ENCODE measurements at places on chromosomes 4 and X. TPM values are rescaled to one million over a fixed set of nuclear protein-coding genes. Genes with fewer than 3 reads are reported as not detected.

- peaks cover 28% of the 10 kb centered on the region for H3K36me3 ChIP-seq
- DNase-seq = no peak
- no peak overlapping the region for H3K4me3 ChIP-seq
- H3K27me3 ChIP-seq = no peaks in the 10 kb centered on the region
- H3K4me1 ChIP-seq = no peaks in the 10 kb centered on the region
These were observed 44.9 kb downstream of the HADH start for GRCh38 chr4:108034565-108034964.

- H3K27me3 ChIP-seq = no peaks in the 10 kb centered on the region
- no peaks in the 10 kb centered on the region for H3K4me1 ChIP-seq
- no peak overlapping the region for H3K4me3 ChIP-seq
- no peaks in the 10 kb centered on the region for H3K36me3 ChIP-seq
These were observed 33.3 kb downstream of the IL2 start for GRCh38 chr4:122423246-122423645.

DNA sequence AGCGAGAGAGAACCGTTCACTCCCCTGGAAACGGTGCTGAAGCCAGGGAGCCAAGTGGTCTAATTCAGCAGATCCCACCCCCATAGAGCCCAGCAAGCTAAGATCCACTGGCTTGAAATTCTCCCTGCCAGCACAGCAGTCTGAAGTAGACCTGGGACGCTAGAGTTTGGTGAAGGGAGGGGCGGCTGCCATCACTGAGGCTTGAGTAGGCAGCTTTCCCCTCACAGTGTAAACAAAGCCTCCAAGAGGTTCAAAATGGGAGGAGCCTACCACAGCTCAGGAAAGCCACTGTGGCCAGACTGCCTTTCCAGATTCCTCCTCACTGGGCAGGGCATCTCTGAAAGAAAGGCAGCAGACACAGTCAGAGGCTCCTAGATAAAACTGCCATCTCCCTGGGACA is 37.8 kb upstream of the CDS1 start:
- H3K27me3 ChIP-seq = no peaks in the 10 kb centered on the region
- H3K4me1 ChIP-seq = peaks cover 8% of the 10 kb centered on the region
- no peak overlapping the region for H3K4me3 ChIP-seq
- no peaks in the 10 kb centered on the region for H3K36me3 ChIP-seq

- no peak for DNase-seq
- peaks cover 5% of the 10 kb centered on the region for H3K4me1 ChIP-seq
- H3K27me3 ChIP-seq = peaks cover 13% of the 10 kb centered on the region
- no peaks in the 10 kb centered on the region for H3K36me3 ChIP-seq
These were observed 48.4 kb downstream of the MAGEB17 start for GRCh38 chrX:16215660-16216059.

Gene PHOX2B
- not detected for total RNA-seq

DNA sequence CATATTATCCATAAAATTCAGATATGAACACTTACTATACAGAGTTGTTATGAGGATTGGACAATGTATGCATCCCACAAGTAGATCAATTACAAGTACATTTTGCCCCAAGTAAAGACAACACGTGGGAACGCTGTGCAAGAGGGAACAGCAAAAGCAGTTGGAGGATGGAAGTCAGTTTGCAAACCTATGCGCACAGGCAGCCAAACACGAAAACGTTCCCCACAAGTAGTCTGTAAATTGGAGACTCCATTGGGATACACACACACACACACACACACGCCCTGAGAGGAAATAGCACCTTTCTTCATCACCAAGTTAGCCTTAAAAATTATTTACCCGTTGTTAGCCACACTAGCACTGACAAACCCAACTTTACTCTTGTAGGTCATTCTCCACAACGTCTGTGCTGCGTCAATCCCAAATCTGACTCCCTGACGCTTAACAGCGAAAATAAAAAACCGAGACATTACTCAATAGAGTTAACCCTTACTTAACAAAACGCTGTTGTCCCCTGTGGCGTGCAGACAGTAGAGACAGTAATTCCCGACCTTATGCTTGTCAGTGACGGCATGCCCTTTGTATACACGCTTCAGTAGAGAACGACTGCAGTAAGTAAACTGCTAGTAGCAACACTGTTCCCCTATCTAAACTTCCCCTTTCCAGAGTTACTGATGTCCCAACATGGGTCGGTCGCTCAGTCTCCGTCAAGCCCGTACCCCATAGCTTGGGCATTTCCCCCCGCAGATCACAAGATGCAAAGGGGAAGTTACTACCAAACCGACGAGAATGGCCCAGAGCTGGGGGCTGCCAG is 730 bp downstream of the MANBA start:
- no peaks in the 10 kb centered on the region for H3K27me3 ChIP-seq
- H3K4me1 ChIP-seq = peaks cover 17% of the 10 kb centered on the region
- H3K36me3 ChIP-seq = peaks cover 4% of the 10 kb centered on the region
- peak; percentile 55 for DNase-seq
- peak overlapping the region; percentile 90 for H3K4me3 ChIP-seq

DNA sequence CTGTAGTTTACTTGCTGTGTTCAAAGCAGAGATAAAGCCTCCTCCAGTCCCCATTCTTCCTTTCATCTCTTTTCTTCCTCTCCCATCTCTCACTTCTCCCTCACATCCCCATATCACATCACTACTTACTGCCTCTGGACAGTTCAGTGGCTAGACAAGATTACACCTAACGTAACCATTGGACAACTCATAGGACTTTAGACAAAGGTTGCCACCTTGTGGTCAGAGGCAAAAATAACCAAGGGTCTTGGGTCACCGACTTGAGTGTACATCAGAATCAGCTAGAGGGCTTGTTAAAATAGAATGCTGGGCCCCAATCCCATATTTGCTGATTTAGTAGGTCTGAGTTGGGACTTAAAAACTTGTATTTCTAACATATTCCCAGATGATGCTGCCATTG is 109.3 kb upstream of the DGKK start:
- H3K27me3 ChIP-seq = peaks cover 68% of the 10 kb centered on the region
- H3K27ac ChIP-seq = no peak overlapping the region
- H3K36me3 ChIP-seq = no peaks in the 10 kb centered on the region
- no peaks in the 10 kb centered on the region for H3K4me1 ChIP-seq

Gene PABPC1L2B
- not detected for total RNA-seq

- no peak for DNase-seq
- no peaks in the 10 kb centered on the region for H3K4me1 ChIP-seq
- H3K4me3 ChIP-seq = no peak overlapping the region
- no peak overlapping the region for H3K27ac ChIP-seq
- peaks cover 20% of the 10 kb centered on the region for H3K27me3 ChIP-seq
These were observed 195.9 kb downstream of the CHM start for GRCh38 chrX:85851418-85851817.

GRCh38 chr4:15765391-15765790 is 12.7 kb upstream of the CD38 start:
- no peak for DNase-seq
- no peaks in the 10 kb centered on the region for H3K27me3 ChIP-seq
- no peak overlapping the region for H3K4me3 ChIP-seq
- no peak overlapping the region for H3K27ac ChIP-seq
- no peaks in the 10 kb centered on the region for H3K36me3 ChIP-seq

DNA sequence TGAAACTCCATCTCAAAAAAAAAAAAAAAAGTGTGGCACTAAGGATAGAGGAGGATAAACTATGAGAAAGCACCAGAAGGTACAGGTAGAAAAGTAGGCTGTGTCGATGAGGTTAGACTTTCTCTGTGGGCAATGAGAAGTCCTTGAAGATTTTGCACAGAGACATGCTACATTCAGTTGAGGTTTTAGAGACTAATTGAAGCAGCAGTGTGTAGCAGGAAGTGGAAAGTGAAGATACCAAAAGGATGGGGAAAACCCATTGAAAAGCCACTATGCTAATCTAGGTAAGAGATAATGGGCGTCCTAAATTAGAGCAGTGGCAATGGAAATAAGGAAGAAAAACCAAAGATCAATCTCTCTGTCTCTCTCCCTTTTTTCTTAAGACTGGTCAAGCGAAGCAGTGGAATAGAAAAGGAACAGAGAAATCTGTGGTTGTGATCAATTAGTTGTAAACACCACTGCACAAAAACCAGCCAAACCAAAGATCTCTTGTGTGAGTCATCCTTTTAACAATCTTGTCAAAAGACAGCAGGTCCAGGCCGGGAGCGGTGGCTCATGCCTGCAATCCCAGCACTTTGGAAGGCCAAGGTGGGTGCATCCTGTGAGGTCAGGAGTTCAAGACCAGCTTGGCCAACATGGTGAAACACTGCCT is 3.5 kb downstream of the SPINK2 start:
- no peak overlapping the region for H3K27ac ChIP-seq
- DNase-seq = no peak
- H3K4me1 ChIP-seq = no peaks in the 10 kb centered on the region
- H3K4me3 ChIP-seq = no peak overlapping the region

GRCh38 chrX:997631-998137 is 214.8 kb downstream of the CRLF2 start:
- no peak for DNase-seq
- H3K27ac ChIP-seq = no peak overlapping the region
- H3K4me3 ChIP-seq = no peak overlapping the region

Gene SPANXN4
- not detected for total RNA-seq

DNA sequence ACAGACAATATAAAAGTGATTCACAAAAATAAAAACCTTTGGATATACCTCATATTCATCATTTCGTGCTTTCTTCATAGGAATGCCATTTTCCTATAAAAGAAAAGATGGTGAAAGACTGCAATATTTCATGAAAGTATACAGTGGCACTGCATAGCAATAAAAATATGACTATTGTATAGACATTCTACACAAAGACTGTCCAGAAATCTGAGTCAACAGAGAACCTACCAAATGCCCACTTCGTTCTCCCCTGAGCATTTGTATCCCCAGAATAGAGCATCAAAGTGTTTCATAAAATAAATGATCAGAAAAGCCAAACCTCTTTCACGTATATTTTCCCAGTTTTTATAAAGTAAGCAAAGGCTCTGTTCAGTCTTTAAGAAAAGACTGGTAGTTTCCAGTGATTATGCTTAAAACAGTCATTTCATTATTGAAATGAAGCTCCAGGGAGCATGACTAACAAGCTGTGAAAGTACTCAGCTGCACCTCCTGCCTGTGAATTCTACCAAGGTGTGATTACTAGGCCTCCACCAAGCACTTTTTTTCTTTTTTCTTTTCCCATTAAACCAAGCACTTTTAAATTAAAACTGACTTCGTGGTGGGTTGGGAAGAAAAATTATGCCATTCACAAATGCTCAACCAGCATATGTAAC is 20.2 kb downstream of the PPA2 start:
- H3K27ac ChIP-seq = no peak overlapping the region
- DNase-seq = no peak
- no peak overlapping the region for H3K4me3 ChIP-seq
- peaks cover 54% of the 10 kb centered on the region for H3K36me3 ChIP-seq
- H3K4me1 ChIP-seq = peaks cover 6% of the 10 kb centered on the region

Gene ZFP42
- not detected for total RNA-seq

DNA sequence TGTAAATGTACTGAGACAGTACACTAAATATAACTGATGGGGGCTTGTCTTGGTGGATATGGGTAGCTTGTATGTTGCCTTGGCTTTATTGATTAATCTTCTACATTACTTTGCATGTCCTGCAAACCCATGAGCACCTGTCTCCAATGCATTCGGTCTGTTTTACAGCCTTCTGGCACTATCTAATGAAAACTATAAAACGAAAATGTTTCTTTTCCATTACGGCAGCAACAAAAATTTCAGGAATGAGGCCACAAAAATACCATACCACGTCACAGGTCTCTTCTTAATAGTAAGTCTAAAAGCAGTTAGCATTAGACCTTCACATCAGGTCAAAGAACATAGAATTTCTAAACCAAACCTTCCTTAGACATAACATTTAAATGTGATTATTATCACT is 49.8 kb downstream of the EDNRA start:
- no peak overlapping the region for H3K27ac ChIP-seq
- H3K36me3 ChIP-seq = no peaks in the 10 kb centered on the region
- DNase-seq = no peak
- H3K27me3 ChIP-seq = no peaks in the 10 kb centered on the region

Gene NOX1
- total RNA-seq = not detected

- H3K27ac ChIP-seq = no peak overlapping the region
- no peak for DNase-seq
- H3K36me3 ChIP-seq = no peaks in the 10 kb centered on the region
- no peak overlapping the region for H3K4me3 ChIP-seq
These were observed 30.2 kb upstream of the SYTL5 start for GRCh38 chrX:37976153-37976552.

- H3K36me3 ChIP-seq = no peaks in the 10 kb centered on the region
- H3K4me3 ChIP-seq = no peak overlapping the region
- H3K27ac ChIP-seq = no peak overlapping the region
- DNase-seq = no peak
- peaks cover 25% of the 10 kb centered on the region for H3K4me1 ChIP-seq
These were observed 47.6 kb downstream of the CCNG2 start for GRCh38 chr4:77204621-77205020.

DNA sequence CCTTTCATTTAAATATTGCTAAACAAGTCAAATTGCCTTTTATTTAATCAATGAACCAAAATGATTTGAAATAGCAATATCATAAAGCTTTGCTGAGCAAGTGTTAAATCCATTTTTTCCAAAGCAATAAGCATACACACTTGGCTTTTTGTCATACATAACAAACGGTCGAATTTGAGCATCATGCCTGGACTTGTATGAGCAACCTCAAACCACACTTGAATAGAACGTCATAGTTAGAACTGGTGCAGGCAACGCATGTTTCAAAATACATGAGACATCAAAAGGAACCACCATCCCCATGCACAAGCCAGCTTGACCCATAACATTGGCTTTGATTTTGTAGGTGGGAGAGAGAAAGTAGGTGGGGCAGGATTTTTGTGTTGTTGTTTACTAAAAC is 812.3 kb upstream of the FRG1 start:
- no peaks in the 10 kb centered on the region for H3K27me3 ChIP-seq
- no peaks in the 10 kb centered on the region for H3K4me1 ChIP-seq
- peak; percentile 77 for DNase-seq
- no peaks in the 10 kb centered on the region for H3K36me3 ChIP-seq
- no peak overlapping the region for H3K27ac ChIP-seq
- no peak overlapping the region for H3K4me3 ChIP-seq

- DNase-seq = peak; percentile 88
- H3K4me1 ChIP-seq = peaks cover 10% of the 10 kb centered on the region
- no peaks in the 10 kb centered on the region for H3K27me3 ChIP-seq
- H3K4me3 ChIP-seq = peak within 1 kb of the TSS; percentile 80
These were observed at the start of gene FAM53A for GRCh38 chr4:1683736-1684505. TSS of gene FAM53A (minus strand) at chr4:1684313. CDS start at chr4:1668741, 15,572 bp downstream.

Gene JCHAIN
- total RNA-seq = not detected

GRCh38 chr4:138609943-138610350 is 367.8 kb upstream of the SLC7A11 start:
- H3K27ac ChIP-seq = no peak overlapping the region
- peak; percentile 23 for DNase-seq
- no peaks in the 10 kb centered on the region for H3K4me1 ChIP-seq
- no peaks in the 10 kb centered on the region for H3K27me3 ChIP-seq
- no peak overlapping the region for H3K4me3 ChIP-seq

- no peaks in the 10 kb centered on the region for H3K36me3 ChIP-seq
- H3K4me1 ChIP-seq = peaks cover 41% of the 10 kb centered on the region
- H3K27me3 ChIP-seq = no peaks in the 10 kb centered on the region
- H3K27ac ChIP-seq = no peak overlapping the region
These were observed 95.2 kb upstream of the LNX1 start for GRCh38 chr4:53686521-53686920.

GRCh38 chr4:166311169-166311568 is 438.1 kb downstream of the TLL1 start:
- no peaks in the 10 kb centered on the region for H3K27me3 ChIP-seq
- peaks cover 6% of the 10 kb centered on the region for H3K4me1 ChIP-seq
- no peaks in the 10 kb centered on the region for H3K36me3 ChIP-seq
- H3K4me3 ChIP-seq = no peak overlapping the region

Gene CCNA2
- 12.1 TPM for total RNA-seq

Measured in MCF 10A (cell line).